ENCODE measurements at places on chromosomes 5 and 9.

GRCh38 chr5:17190242-17190778 lies 27.1 kb upstream of the BASP1 start:
- peak; percentile 71 for DNase-seq

DNA sequence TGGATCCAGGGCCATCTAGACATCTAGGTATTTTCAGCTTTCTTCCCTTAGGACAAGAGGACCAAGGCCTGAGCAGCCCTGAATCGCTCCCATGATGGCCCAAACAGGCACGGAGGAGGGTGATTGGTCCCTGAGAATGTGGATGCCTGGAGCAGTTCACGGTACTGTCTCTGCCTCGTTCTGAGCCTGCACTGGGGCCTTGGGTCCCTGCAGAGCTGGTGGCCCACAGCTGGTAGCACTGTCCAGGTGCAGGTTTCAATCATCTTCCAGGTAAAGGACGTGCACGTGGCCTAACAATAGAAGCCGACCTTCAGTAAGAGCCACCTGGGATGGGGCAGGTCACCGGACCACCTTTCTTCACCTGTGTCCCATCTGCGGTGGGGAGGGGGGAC lies 19.4 kb upstream of the FCN1 start:
- DNase-seq: no peak

DNA sequence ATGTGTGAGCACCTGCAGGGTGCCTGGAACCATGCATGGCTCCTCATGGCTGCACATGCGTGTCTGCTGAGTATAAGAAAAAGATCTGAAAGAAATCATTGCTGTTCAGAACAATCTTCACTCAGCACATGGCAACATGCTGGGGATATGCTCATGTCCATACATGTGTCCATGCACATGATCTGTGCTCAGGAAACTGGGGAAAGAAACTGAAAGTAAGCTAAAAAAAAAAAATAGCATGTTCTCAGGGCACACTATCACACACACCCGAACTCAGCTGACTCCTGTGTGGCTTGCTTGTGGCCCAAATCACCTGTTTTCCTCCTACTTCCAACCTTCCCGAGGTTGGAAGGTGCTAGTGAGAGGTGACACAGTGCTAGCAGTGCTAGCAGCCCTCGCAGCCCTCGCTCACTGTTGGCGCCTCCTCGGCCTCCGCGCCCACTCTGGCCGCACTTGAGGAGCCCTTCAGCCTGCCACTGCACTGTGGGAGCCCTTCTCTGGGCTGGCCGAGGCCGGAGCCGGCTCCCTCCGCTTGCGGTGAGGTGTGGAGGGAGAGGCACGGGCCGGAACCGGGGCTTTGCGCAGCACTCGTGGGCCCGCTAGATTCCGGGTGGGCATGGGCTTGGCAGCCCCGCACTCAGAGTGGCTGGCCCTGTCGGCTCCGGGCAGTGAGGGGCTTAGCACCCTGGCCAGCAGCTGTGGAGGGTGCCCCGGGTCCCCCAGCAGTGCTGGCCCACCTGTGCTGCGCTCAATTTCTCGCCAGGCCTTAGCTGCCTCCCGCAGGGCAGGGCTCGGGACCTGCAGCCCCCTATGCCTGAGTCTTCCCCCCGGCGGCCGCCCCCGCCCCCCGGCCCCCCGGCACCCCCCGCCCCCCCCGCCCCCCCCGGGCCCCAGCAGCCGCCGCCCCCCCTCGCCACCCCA lies 76.0 kb downstream of the GADD45G start:
- DNase-seq: no peak

DNA sequence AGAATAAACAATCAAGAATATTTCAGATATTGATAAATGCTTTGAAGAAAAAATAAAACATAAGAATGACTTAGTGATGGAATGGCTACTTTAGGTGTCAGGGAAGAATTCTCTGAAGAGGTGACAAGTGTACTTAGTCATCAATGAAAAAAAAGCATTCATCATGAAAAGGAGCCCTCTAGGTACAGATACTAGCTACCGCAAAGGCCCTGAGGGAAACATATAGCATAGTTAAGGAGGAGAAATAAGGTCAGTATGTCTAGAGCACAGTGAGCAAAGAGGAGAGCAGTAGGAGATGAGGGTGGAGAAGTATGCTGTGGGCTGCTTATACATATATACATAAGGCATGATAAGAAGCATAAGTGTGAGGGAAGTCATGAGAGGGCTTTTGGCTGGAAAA lies 41.8 kb downstream of the CSF2 start:
- no peak for DNase-seq

DNA sequence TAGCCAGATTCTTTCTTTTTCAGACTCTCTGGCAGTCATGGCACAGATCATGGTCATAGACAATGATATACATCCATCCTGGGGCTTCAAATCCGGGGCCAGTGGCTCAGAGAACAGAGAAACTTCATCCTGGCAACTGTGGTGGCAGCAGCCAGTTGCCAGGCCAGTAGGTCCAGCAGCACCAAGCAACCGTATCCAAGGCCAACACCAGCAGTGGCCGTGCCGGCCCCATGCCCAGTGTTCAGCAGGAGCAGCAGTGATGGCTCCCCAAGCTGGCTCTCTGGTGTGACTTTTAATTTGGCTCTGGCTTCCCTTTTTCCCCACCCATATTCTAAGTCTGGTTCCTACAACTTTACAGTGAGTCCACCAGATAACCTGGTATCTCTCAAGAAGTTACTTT lies 300.5 kb downstream of the DEPDC1B start:
- no peak for DNase-seq

GRCh38 chr9:130211548-130212226 lies 39.5 kb downstream of the NCS1 start:
- no peak for DNase-seq

DNA sequence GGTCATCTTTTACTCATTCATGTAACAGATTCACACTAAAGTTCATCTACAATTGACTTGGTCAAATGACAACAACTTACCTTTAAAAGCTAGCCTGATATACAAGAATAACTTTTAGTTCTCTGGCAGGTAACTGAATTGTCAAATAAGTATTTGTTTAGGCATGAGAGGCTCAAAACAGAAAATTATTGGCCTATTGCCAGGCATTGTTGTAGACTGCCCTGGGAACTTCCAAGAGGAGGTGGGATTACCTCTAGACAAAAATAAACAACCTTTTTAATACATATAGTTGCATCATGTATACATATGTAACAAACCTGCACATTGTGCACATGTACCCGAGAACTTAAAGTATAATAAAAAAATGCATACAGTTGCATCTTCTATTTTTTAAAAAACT lies 18.2 kb upstream of the SLCO4C1 start:
- no peak for DNase-seq

DNA sequence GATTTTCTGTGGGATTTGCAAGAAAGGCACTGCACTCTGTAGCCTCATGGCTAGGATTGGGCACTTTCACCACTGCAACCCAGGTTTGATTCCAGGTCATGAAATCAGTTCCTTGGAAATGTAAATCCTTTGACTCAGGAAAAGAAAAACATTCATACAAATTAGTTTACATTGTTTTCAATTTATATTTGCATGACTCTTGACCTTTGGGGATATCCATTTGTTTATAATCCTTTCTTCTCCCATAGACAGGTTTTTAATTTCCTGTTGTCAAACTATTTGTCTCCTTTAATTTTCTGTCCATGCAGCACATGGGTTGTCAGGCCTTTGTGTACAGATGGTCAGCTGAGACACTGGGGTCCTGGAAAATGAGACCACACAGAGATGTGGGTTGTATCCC lies 801.5 kb downstream of the NR2F1-AS1 start:
- no peak for DNase-seq

- DNase-seq: peak; percentile 88
Measured at GRCh38 chr5:131242728-131243255, 21.1 kb upstream of the CDC42SE2 start.

GRCh38 chr9:34573599-34574325 lies 15.8 kb downstream of the CNTFR start:
- no peak for DNase-seq

- no peak for DNase-seq
Measured at GRCh38 chr5:38663249-38663648, 106.8 kb upstream of the LIFR start.

GRCh38 chr5:17257705-17258273 lies 40.4 kb downstream of the BASP1 start:
- no peak for DNase-seq

GRCh38 chr5:75243510-75243909 lies 6.8 kb upstream of the ANKRD31 start:
- DNase-seq: no peak

DNA sequence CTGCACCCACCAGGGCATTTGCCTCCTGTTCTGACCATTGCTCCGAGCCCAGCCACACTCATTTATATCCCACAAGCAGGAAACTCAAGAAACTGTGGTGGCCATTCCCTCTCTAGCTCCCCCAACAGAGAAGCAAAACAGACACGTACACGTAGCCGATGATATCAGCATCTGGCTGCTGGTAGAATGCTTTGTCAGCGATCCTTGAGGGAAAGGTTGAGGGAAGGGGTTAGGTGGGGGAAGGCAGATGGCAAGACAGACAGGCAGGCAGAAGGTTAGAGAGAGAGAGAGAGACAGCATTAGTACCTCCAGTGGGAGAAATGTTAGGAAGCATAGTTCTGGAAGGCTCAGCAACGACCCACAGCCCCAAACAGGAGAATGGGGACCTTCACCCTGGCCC lies 7.8 kb downstream of the HIGD2A start:
- DNase-seq: no peak

DNA sequence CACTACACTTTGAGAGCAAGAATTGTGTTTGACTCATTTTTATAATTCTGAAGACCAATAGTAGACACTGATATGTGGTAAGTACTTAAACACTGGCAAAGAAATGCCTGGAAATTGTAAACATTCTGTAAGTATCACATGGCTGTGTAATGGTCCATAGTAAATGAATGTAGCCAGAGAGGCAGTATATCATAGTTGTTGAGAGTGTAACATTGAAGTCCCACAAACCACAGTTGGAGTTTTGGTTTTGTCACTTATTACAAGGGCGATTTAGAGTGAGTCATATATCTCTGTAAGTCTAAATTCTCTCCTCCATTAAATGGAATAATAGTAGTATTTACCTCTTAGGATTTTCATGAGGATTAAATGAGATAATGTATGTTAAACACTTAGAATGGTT lies 181.1 kb upstream of the MEF2C start:
- no peak for DNase-seq

- no peak for DNase-seq
Measured at GRCh38 chr5:124071039-124071438, 559.1 kb downstream of the CSNK1G3 start.

GRCh38 chr5:55234121-55234700 lies 803 bp upstream of the CCNO start:
- peak; percentile 62 for DNase-seq

GRCh38 chr5:132639706-132640130 lies 18.3 kb upstream of the IL13 start:
- no peak for DNase-seq

GRCh38 chr5:174058433-174059122 lies 13.1 kb downstream of the NSG2 start:
- DNase-seq: no peak

DNA sequence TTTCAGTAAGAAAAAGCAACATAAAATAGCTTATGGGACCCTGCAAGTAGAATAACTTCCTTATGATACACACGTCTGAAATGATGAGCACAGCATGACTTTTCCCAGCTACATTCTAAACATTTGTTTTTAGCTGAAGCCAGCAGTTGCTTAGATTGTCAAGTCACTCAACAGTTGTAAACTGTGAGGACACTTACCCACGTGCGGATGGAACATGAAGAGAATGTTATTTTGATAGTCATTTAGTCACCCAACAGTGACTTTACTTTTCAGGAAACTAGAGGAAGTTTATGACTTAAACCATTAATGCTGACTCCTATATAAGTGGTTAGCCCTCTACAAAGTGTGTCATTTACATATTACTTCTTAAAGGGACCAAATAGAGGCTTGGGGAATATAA lies 3.0 kb downstream of the HACD4 start:
- peak; percentile 50 for DNase-seq

DNA sequence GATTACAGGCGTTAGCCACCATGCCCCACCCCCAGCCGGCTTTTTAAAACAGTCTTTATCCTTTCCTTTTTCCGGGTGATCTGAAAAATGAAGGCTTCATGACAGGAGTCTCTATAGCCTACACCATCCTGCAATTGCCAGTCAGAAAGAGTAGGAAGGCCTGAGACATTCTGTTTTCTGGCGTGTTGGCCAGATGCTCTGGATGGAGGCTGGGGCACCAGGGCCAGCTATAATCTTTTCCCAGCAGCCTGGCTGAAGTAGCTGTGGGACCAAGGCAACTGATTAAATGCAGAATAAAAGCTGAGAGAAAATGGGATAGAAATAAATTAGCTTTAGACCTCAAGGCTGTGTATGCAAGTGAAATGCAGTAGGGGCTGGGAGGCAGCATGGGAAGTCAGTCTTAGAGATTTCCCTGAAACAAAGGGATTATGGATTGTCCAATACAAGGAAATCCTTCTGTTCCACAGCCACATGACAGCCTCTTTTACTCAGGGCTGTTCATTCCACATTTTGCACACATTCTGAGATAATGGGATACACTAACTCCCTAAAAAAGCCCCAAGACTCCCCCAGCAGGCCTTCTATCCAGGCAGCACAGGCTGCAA lies 116.0 kb upstream of the LRRTM2 start:
- DNase-seq: no peak

- no peak for DNase-seq
Measured at GRCh38 chr9:110197330-110198187, 10.4 kb downstream of the C9orf152 start.

- no peak for DNase-seq
Measured at GRCh38 chr9:129633207-129633606, 7.2 kb downstream of the NTMT1 start.

DNA sequence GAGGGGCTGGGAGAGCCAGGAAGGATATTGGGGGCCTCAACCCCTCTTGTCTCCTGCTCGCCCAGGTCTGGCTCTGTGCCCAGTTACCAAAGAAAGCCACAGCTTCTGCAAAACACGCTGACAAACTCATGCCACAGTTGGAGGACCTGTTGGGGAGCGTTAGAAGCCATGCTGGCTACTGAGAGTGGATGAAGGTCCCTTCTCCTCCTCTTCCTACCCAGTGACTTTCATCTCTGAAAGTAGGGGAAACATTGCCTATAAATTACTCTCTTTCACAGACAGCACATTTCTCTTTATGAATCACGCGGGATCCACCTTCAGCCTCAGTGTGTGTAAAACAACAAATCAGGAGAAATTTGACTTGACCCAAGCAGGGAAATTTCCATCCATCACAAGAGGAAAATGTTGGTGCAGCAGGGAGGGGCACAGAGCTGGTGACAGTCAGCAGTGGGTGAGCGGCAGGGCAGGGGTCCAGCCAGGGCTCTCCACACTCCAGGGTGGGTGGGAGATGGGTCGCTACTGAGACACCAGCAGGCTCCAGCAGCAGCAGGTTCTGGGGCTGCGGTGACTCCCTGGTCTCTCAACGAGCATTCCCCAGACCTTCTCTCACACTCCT lies 181.9 kb downstream of the FGF18 start:
- no peak for DNase-seq

DNA sequence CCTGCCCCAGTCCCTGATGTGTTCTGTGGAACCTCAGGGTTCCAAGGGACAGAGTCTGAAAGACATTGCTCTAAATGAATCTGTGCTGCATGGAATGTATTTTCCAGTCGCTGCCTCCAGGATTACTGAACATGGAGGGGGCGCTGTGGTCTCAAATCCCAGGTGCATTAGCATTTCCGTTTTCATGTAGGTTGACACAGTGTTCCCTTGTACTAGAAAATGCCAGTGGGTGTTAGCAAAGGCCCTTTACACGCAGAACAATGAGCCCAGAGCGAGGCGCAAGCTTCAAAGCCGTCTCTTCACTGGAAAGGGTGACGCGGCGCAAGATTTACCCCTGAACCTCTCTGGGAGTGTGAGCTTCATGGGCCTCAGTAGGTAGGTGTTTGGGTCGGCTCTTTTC lies 308.3 kb downstream of the SLIT3 start:
- DNase-seq: no peak
